ENCODE measurements at places on chromosomes 7 and 10.

DNA sequence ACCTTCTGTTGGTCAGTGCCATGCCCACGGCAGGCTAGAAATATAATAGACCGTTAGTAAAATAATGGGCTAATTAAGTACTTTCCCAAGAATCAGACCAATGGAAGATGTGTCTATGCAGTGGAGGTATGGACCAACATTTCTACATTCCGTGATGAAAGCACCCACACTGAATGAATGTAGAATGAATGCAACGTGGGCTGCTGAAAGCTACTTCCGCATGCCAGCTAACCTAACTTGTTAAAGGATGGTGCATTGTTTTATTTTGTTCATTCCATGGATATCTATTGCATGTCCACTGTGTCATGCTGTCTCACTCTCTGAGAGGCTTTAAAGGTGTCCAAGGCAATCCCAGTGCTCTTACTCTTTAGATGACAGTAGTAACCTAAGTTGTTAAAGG is 112.9 kb upstream of the CAV2 start:
- DNase-seq = no peak

DNA sequence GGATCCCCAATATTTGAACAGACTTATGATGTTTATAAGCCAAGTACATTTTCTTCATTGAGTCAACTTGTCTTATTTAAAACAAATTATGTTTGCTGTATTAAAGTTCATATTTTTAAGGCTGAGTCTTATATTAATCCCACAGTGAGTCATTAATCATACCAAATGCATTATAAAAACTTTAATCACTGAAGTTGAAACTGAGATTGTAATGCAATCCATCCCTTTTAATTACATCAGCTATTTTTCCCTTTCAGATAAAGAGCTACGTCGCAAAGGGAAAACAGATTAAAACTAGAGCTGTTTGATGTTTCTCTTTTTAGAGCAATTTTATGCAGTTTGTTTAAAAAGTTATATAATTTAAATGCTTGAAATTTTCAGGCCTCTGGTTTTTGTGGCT is 183.0 kb downstream of the ARID5B start:
- no peak for DNase-seq

GRCh38 chr10:95517536-95518454 is 43.4 kb downstream of the SORBS1 start:
- DNase-seq = no peak

DNA sequence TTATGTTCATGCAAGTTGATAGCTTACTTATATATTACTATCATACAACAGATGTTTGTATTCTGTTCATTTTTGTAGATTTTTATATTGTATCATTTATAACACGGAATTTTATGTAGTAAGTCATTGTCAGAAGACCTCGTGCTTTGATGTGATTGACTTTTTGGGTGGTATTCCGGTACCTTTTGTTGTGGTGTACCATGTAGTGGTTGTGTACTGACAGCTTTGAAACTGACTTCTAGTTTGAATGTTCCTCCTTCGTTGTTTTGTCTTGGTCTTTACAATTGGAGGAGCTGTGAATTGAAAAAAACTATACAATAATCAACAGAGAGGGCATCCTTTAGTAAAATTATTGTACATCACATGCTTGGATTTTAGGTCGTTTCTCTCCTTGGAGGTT is 61.5 kb downstream of the WAC start:
- DNase-seq = no peak

DNA sequence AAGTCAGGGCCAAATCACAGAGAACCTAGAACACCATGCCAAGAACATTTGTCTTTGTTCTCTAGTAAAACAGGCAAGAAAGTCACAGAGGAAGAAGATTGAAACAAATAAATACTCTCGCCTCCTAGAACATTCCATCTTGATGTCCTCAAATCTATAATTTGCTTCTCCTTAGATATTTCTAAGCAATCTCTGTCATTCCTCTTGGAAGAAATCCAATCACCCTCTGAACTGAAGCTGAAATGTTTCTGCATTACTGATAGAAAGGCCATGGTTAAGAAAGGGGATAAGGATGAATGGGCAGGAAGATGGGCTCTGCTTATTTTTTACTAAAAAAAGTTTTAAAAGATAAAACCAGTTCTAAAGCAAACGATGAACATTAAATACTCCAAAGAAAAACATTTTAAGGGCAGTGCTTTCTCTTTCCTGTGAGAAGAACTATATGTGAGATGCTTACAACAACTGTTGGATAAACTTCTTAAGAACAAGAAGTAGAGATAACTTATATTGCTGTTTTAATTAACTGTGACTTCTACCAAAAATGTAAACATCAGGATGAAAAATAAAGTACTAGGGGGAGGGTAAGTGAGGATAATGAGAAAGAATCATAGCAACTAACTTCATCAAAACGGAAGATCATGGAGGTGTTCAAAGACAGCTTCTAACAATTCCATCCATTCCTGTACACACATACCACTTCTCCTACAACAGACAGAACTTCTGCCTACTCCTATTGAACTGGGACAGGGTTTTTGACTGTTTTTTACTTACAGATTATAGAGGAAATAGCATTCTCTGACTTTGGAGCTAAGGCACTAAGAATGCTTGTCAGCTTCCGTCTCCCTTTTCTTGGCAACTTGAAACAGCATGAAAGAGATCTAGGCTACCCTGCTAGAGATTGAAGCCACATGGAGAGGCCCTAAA is 153.0 kb upstream of the LRRTM3 start:
- no peak for DNase-seq

DNA sequence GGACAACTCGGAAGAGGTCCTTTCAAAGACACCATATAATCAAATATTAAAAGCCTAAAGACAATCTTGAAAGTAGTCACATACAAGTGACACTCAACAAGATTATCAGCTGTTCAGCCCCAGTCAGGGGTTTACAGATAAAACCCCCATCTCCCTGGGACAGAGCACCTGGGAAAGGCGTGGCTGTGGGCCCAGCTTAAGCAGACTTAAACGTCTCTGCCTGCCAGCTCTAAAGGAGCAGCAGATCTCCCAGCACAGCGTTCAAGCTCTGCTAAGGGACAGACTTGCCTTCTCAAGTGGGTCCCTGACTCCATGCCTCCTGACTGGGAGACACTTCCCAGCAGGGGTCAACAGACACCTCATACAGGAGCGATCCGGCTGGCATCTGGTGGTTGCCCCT is 18.0 kb downstream of the CDCA7L start:
- DNase-seq = no peak

DNA sequence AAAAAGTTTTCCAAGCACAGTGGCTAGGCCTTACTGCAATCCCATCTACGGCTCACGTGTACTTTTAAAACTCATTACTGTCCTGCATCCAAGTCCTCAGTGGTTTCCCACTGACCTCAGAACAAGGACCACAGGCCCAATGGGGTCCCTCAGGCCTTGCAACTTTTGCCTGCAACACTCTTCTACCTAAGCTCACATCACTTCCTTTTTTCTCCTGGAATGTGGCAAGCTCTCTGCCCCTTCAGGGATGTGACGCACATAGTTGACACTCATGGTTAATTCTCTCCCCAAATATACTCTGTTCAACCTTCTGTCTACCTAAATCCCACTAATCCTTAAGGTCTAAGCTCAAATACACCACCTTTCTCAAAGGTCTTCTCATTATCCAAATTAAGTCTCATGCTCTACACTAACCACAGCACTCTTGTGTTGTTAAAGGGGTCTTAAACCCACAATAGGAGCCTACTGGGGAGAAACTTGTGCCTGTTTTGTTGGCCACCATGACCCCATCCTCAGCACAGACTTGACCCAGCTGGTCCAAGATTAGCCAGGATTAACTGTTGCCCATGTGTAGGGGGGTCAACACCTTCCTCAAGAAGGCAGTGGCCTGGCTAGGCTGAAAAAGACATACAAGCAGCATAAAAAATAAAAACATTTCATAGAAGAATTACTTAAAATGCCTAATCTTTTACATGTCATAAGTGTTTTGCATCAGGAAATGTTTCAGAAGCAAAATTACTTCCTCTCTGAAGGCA is 15.2 kb downstream of the HNRNPF start:
- no peak for DNase-seq

- DNase-seq = no peak
These were observed 948.7 kb upstream of the GHITM start for GRCh38 chr10:83190614-83191013.

- DNase-seq = no peak
These were observed 22.1 kb upstream of the OPN4 start for GRCh38 chr10:86632009-86632800.

GRCh38 chr10:113061557-113061956 is 111.5 kb downstream of the TCF7L2 start:
- DNase-seq = no peak

DNA sequence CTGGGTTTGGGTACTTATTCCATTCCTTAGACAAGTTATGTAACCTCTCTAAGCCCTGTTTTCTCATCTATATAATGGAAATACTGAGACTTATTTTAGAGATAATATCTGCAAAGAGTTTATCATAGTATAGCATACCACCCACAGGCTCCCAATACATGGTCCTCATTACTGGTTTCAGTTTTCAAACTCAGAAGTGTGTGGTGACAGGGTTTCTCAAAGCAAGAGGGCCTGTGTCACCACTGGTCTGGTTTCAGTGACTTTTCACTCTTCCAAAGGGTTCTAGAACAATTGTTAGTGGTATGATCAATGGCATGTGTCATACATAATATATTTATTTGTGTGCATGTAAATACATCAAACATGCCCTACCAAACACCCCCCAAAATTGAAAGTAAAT is 89.2 kb upstream of the BMPER start:
- DNase-seq = no peak

DNA sequence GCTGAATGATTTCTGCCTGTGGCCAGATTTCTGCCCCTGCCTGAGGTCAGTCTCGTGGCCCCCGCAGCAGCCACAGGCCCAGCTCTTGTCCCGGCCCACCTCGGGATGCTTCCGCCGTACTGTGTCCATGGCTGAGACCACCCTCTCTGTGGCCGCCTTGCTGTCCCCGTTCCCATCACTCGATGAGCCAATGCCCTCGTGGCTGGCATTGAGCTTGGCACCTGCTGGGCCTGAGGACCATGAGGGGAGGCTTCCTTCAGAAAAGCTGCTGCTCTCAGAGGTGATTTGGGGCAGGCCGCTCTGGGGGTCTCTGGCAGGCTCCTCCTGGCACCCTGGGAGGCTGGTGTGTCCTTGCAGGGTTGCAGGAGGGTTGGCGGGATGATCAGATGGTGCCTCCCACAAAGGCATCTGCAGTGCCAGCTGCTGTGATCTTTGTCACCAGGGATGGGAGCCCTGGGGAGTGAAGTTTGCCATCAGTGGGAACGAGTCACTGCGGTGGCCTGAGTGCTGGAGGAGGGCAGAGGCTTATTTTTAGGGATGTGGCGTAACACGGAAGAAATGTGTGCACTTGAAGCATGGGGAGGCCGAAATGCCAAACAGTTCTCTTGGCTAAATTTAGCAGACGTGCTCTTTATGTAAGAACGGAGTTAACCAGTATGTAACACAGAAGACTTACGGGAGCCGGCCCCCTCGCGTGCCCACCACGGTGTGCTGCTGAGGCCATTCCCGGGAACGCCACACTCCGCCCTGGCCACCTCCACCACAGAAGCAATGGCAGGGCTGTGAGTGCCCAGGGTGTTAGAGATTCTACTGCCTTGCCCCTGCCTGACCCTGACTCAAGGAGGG is 47.7 kb downstream of the VIPR2 start:
- DNase-seq = no peak

GRCh38 chr10:69831231-69831855 is 29.6 kb downstream of the COL13A1 start:
- no peak for DNase-seq

DNA sequence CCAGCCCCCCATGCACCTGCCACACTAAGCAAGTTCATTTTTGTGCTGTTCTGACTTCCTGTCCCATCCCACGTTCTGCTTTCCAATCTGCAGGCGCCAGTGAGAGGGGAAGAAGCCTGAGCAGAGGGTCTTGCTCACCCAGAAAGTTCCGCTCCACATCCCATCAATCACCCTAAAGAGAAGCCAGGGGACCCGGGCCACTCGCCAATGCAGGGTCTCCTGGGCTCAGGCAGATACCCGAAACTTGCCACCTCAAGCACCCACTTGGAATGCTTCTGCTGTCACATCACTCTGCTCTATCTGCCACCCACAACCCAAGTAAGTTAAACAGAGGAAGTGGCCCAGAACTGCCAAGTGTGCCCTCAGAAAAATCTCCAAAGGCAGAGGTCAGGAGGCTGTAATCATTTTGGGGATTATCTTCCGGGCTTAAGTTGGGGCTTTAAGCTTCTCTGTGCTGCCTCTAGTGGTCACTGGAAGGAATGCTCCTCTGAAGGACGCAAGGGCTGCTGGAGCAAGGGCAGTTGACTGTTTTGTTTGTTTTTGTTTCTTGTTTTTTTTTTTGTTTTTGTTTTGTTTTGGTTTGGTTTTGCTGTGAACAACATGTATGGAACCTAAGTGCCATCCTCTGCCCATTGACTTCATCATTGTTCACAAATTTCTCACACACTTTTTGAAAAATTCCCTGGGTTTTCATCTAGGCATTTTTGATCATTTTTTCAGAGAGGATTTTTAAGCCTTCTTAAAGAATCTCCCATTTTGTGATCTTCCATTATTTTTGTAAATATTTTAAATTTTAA is 25.5 kb downstream of the PRR15 start:
- no peak for DNase-seq

- no peak for DNase-seq
These were observed 94.5 kb downstream of the HIPK2 start for GRCh38 chr7:139683137-139683921.

- no peak for DNase-seq
These were observed 138.4 kb upstream of the MDFIC start for GRCh38 chr7:114783508-114783907.

DNA sequence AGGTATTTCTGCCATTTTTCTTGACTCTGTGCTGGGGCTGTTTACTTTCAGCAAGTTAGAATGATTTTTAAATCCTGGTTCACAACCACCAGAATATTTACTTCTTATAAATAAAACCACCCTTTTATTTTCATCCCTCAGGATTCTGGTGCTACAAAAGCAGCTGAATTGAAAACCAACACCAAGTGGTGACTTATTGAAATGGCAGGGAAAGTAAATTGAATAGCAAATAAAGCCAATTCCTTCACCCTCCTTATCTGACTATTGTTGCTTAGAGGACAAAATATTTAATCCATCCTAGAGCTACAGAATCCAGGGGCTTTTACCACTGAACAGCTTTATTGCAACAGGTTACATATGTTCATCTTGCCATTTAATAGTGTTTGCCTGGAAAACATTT is 828.6 kb upstream of the GHITM start:
- no peak for DNase-seq

DNA sequence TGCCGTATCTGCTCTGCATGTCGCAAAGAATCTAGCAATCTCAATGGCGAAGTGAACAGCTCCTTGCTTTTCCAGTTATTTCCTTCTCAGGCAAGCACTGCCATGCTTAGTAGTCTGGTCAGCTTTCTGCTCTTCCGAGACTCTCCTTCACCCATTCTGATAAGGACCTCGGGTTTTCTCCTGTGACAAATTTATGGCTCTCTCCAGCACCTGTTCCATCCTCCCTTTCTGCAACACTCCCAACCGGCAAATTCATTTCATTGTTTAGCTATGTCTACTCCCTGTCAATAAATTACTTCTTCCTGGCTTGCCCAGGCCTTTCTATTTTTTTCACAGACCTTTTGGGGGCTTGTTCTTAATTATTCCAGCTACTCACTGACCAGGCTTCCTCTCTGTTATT is 252.6 kb downstream of the SORCS3 start:
- no peak for DNase-seq

GRCh38 chr10:125411724-125412123 is 251.4 kb upstream of the CTBP2 start:
- DNase-seq = no peak

Measured in activated T-cell treated with anti-CD3 and anti-CD28 coated beads for 4 hours (primary cell).